ENCODE measurements at places on chromosomes 1 and 21. TPM values are rescaled to one million over a fixed set of nuclear protein-coding genes. Genes with fewer than 3 reads are reported as not detected.

- H3K36me3 ChIP-seq: peaks cover 29% of the 10 kb centered on the region
- no peaks in the 10 kb centered on the region for H3K27me3 ChIP-seq
- peaks cover 66% of the 10 kb centered on the region for H3K4me1 ChIP-seq
- H3K27ac ChIP-seq: peak overlapping the region; percentile 89
- no peak overlapping the region for H3K4me3 ChIP-seq
Observed at GRCh38 chr1:201597551-201598230, 58.8 kb downstream of the NAV1 start.

- H3K27ac ChIP-seq: no peak overlapping the region
- DNase-seq: no peak
- H3K27me3 ChIP-seq: no peaks in the 10 kb centered on the region
- peaks cover 31% of the 10 kb centered on the region for H3K36me3 ChIP-seq
- H3K4me1 ChIP-seq: peaks cover 30% of the 10 kb centered on the region
Observed at GRCh38 chr1:214532070-214532469, 19.3 kb downstream of the PTPN14 start.

- H3K27me3 ChIP-seq: no peaks in the 10 kb centered on the region
- no peaks in the 10 kb centered on the region for H3K4me1 ChIP-seq
- H3K36me3 ChIP-seq: no peaks in the 10 kb centered on the region
- no peak overlapping the region for H3K27ac ChIP-seq
Observed at GRCh38 chr1:1137256-1138045, 21.6 kb upstream of the C1orf159 start.

- H3K27ac ChIP-seq: no peak overlapping the region
- H3K4me1 ChIP-seq: no peaks in the 10 kb centered on the region
- no peaks in the 10 kb centered on the region for H3K27me3 ChIP-seq
- H3K36me3 ChIP-seq: peaks cover 98% of the 10 kb centered on the region
- DNase-seq: no peak
Observed at GRCh38 chr1:19124273-19124672, 85.8 kb downstream of the UBR4 start.

NCF2 gene
- total RNA-seq: 2.2 TPM

- H3K4me3 ChIP-seq: no peak overlapping the region
- no peak for DNase-seq
- no peaks in the 10 kb centered on the region for H3K27me3 ChIP-seq
- H3K4me1 ChIP-seq: no peaks in the 10 kb centered on the region
- H3K36me3 ChIP-seq: no peaks in the 10 kb centered on the region
Observed at GRCh38 chr1:106680216-106680615, 376.3 kb upstream of the PRMT6 start.

GRCh38 chr1:18941221-18942141 lies 15.0 kb downstream of the IFFO2 start:
- H3K27ac ChIP-seq: peak overlapping the region; percentile 89
- DNase-seq: peak; percentile 98
- H3K36me3 ChIP-seq: peaks cover 5% of the 10 kb centered on the region
- peak overlapping the region; percentile 7 for H3K4me3 ChIP-seq
- no peaks in the 10 kb centered on the region for H3K27me3 ChIP-seq
- peaks cover 34% of the 10 kb centered on the region for H3K4me1 ChIP-seq

IL19 gene
- not detected for total RNA-seq

DNA sequence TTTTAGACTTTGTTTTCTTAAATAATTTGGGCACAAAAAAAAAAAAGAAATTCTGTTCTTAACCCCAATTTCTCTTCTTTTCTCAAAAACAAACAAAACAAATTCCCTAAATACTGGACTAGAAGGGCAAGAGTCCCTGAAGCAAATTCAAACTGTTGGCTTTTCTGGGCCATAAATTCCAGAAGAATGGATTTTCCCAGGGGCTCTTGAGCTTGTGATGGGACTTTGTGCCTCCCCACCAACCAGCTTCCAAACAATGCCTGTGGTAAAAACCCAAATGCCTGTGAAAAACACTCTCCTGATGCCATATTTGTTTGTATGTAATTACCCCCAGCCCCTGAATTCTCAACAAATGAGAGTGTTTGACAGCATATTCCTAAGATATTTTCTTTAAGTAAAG lies 55.4 kb downstream of the SGIP1 start:
- H3K4me1 ChIP-seq: no peaks in the 10 kb centered on the region
- DNase-seq: no peak
- H3K36me3 ChIP-seq: no peaks in the 10 kb centered on the region
- H3K4me3 ChIP-seq: no peak overlapping the region
- no peak overlapping the region for H3K27ac ChIP-seq
- no peaks in the 10 kb centered on the region for H3K27me3 ChIP-seq

HTR6 gene
- total RNA-seq: not detected

ANKRD13C gene
- 39.1 TPM for total RNA-seq

GRCh38 chr1:213999732-214000131 lies 12.0 kb downstream of the PROX1 start:
- no peaks in the 10 kb centered on the region for H3K4me1 ChIP-seq
- H3K36me3 ChIP-seq: no peaks in the 10 kb centered on the region
- no peak overlapping the region for H3K4me3 ChIP-seq
- no peak for DNase-seq
- H3K27ac ChIP-seq: no peak overlapping the region
- H3K27me3 ChIP-seq: no peaks in the 10 kb centered on the region

PROK1 gene
- total RNA-seq: not detected

OPRD1 gene
- total RNA-seq: not detected

PCP4 gene
- total RNA-seq: not detected

SPRR2G gene
- total RNA-seq: not detected

RUNX3 gene
- total RNA-seq: 1.8 TPM

TUFT1 gene
- 12.7 TPM for total RNA-seq
